ENCODE measurements at places on chromosomes 2 and 18.

DNA sequence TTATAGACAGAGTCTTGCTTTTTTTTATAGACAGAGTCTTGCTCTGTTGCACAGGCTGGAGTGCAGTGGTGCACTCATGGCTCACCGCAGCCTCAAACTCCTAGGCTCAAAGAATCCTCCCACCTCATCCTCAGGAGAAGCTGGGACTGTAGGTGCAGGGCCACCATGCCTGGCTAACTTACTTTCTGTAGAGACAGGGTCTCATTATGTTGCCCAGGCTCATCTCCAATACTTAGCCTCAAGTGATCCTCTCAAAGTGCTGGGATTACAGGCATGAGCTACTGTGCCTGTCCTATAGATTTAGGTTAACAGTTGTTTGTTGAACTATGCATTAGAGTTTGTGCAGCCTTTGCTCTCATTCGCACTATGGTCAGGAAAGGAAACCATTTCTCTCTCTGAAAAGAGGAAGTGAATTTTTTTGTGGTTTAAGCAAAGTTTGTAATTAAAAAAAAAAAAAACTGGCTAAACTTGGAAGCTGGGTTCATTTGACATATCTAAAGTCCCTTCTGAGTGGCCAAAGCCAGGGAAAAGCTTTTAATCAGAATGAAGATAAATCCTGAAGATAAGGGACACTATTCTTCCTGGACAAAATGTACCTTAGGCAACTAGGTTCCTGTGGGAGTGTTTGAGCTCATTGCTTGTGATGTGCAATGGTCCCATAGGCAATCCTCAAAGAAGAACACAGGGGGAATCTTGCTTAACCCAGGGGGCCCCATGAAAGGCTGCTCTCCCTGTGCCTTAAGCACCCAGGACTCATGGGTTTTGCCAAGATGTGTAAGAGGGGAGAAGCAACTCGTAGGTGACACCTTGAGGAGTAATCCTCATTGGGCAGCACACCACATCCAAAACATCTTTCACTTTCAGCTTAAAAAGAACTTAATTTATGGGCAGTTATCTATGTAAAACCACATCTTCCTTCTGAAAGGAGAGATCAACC, 201.7 kb downstream of the MREG start:
- DNase-seq: peak; percentile 24

- no peak for DNase-seq
Observed at GRCh38 chr2:105556366-105556765, 157.5 kb upstream of the FHL2 start.

- DNase-seq: no peak
Observed at GRCh38 chr2:102470168-102470567, 2.9 kb upstream of the SLC9A4 start.

DNA sequence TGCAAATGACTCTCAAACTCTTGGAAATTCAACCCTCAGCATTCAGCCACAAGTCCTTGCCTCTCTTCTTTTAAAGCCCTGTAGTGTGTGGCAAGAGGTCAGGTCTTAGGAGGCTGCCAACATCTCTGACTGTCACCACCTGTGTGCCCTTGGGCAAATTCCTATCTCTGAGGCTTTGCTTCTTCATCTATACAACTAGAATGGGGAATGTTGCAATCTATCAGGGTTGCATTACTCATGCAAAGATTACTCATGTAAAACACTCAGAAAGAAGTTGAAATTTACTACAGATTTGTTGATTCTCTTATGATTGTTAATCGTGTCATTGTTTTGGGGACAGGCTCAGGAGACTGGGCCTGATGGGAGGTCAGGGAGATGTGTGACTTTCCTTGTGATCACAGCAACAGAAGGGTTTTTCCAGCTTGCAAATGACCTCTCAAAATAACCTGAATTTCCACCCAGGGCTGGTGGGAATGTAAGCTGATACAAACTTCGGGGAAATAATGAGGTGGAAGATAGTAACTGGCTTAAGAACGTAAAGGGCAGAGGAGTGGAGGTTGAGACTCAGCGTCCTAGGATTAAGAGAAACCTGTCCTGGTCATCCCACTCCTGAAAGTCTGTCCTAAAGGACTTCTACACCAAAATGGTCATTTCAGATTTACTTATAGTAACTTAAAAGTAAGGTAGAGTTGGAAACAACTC, 32.1 kb upstream of the SIGLEC15 start:
- no peak for DNase-seq

- DNase-seq: no peak
Observed at GRCh38 chr2:183919926-183920325, 678.4 kb upstream of the ZNF804A start.

GRCh38 chr2:220393711-220394110, 766.3 kb downstream of the SLC4A3 start:
- DNase-seq: no peak

GRCh38 chr2:36740061-36740460, 43.6 kb downstream of the VIT start:
- no peak for DNase-seq

GRCh38 chr2:112138159-112139032, at the start of gene FBLN7:
FBLN7 (plus strand) TSS chr2:112138385; CDS start chr2:112138656, 271 bp downstream.
- peak; percentile 53 for DNase-seq

DNA sequence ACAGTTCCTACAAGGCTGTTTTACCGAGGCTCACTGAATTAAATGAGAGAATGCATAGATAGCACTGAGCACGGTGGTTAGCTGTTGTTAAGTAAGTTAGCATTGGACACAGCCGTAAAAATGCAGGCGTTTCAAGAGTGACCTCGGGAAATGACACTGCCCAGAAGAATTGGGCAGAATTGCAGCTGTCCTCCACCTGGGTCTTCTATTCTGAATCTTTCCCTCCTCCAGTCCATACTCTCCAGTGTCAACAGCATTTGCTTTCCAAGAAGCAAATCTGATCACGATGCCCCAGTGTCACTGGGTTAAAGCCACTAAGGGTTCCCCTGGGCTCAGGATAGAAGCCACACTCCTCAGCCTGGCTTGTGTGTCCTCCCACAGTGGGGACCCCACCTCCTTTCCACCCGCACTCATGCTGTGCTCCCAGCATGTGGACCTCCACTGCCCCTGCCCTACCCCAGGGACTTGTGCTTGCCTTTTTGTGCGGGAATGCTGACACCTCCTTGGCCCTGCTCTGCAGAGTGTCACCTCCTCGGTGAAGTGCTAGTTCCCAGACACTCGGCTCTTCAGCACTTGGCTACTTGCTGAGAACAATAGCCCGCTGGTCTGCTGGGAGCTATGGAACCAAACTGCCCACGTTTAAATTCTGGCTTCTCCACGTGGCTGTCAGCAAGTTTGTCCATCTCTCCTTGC, 135.0 kb downstream of the ANTXR1 start:
- no peak for DNase-seq

DNA sequence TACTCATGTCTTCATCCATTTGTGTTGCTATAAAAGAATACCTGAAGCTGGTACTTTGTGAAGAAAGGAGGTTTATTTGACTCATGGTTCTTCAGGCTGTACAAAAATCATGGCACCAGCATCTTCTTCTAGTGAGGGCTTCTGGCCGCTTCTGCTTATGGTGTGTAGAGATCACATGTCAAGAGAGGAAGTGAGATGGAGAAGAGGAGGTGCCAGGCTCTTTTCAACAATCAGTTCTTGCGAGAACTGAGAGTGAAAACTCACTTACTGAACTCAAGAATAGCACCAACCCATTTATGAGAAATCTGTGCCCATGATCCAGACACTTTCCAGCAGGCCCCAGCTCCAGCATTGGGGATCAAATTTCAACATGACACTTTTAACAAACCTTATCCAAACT, 30.0 kb upstream of the BARD1 start:
- DNase-seq: no peak

DNA sequence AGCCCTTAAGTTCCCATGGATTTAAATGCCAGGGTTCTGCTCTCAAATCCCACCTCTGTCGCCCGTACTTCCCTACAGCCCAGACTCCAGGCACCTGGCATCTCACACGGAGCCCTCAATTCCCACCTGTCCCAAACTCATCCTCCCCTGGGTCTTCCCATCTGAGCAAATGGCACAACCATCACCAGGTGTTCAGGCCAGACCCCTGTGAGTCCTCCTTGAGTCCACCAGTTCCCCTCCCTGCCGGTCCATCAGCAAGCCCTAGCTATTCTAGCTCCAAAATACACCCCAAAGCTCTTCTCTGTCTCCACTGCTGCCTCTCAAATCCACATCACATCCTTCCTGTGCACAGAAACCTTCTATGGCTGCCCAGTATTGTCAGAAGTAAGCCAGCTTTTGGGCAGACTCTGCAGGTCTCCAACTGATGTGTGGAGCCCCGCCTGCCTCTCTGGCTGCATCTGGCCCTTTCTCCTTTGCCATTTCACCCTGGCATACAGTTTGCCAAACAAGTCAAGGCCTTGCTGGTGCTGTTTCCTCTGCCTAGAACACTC, 67.7 kb downstream of the DNMT3A start:
- DNase-seq: no peak

GRCh38 chr2:141523199-141523598, 607.6 kb downstream of the LRP1B start:
- DNase-seq: no peak

- no peak for DNase-seq
Observed at GRCh38 chr2:62147610-62148301, 48.2 kb upstream of the B3GNT2 start.

- DNase-seq: peak; percentile 91
Observed at GRCh38 chr2:96260387-96261260, 5.2 kb downstream of the TMEM127 start.

DNA sequence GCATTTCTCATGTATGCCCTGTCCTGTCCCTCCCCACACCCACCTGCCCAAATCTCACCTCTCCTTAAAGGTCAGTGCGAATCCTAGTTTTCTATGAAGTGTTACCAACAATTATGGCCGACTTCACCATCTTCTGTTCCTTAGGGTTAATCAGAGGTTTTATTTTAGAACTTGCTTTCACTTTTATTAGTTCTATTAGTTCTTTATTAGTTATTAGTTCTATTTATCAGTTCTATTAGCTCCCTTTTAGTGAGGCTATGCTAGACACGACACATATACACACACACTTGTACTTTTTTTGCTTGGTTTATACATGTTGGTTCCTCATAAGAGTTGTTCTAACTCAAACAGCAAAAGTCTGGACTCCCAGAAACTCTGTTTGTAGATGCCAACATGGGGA, 176.8 kb upstream of the MSH6 start:
- DNase-seq: no peak

GRCh38 chr2:64228126-64228678, 84.0 kb upstream of the PELI1 start:
- DNase-seq: peak; percentile 95

DNA sequence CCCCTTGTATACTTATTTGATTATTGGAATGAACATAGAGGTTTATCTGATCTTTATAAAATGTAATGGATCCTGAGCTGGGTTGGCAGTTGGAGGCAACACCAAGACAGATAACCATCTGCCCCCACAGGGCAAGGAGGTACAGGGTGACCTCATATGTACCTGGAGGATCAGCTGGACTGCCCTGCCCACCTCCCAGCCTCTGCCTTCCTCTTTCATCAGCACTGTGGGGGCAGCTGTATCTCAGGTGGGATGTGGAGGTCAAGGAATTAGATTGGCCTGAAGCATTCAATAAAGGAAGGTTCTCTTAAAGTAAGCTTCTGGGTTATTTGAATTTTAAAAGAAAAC, 92.6 kb downstream of the LYPD6 start:
- DNase-seq: no peak

GRCh38 chr2:209913786-209914345, 88.6 kb upstream of the RPE start:
- no peak for DNase-seq

DNA sequence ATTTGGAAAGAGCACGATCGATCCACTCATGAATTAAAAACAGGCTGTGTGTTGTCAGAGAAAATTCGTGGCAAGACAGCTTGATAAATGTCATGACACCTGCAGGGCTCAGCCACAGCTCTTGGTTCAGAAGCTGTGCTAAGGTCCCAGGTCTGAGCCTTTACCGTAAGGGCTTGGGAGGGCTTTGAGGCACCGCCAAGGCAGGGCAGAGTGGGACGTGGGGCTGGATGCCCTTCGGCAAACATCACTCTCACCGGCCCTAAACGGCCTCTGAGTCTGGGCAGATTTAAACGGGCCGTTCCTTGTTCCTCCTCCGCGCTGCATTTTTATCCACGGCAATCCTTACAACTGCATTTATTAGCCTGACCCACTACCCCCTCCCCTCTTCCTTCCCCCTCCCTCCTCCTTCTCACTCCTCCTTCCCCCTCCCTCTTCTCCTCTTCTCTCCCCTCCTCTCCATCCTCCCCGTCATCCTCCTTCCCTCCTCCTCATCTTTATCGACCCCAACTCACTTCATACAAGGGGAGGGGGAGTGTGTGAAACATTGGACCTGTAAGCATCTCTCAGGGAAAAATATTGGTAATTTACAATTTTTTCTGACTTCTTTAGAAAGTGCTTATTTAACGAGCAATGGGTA, 33.9 kb downstream of the MBP start:
- DNase-seq: no peak

DNA sequence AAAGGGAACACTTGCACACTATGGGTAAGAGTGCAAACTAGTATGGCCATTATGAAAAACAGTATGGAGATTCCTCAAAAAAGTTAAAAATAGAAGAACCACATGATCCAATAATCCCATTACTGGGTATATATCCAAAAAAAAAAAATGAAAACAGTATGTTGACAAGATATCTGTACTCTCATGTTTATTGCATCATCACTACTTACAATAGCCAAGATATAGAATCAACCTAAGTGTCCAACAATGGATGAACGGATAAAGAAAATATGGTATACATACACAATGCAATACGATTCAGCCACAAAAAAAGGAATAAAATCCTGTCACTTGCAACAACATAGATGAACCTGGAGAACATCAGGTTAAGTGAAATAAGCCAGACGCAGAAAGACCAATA, 73.3 kb downstream of the LOXHD1 start:
- no peak for DNase-seq

GRCh38 chr2:231221761-231222160, 23.3 kb downstream of the ARMC9 start:
- DNase-seq: no peak

All from WERI-Rb-1 (cell line).